ENCODE measurements at places on chromosomes 12 and 14. TPM values are rescaled to one million over a fixed set of nuclear protein-coding genes. Genes with fewer than 3 reads are reported as not detected.
A peak's percentile ranks its signal among the peaks of the same experiment; 100 is the strongest.

DNA sequence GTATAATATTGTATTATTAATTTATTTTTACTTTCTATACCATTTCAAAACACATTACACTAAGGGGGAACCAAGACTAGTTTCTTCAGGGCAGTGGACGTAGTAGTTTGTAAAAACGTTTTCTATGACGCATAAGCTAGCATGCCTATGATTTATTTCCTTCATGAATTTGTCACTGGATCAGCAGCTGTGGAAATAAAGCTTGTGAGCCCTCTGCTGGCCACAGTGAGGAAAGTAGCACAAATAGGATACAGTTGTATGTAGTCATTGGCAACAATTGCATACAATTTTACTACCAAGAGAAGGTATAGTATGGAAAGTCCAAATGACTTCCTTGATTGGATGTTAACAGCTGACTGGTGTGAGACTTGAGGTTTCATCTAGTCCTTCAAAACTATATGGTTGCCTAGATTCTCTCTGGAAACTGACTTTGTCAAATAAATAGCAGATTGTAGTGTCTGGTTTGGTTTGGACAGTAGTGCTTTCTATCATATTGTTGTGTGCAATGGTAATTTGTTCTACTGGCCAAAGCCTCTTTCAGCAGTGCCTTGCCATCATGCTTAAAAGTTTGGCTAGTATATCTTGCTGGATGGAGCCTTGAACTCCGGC is 24.3 kb upstream of the PLEKHD1 start:
- DNase-seq, result no peak

DNA sequence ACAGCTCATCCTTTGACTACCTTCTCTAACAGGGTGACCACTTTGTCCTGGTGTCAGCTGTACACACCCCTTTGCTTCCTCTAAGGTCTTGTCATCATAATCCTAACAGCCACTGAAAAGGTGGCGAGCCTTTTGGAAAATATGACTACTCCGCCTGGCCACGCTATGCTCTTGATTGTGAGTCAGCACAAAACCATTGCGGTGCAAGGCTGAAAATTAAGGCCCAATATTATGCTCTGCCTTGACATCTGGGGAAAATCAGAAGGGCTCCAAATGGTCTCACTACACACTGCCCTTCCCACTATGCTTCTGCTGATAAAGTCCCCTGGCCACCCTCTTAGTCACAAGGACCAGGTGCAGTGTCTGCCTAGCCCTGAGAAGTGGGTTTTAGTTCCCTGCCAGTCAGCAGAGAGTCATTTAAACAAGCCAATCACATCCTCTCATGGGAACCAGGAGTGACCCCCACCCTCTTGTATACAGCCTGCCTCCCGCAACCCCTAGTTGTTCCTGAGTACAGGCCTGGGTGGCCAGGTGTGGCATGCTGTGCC is 34.3 kb downstream of the FGD6 start:
- no peak for DNase-seq

GRCh38 chr12:84627593-84627992 is 285.0 kb downstream of the SLC6A15 start:
- DNase-seq, result no peak

DNA sequence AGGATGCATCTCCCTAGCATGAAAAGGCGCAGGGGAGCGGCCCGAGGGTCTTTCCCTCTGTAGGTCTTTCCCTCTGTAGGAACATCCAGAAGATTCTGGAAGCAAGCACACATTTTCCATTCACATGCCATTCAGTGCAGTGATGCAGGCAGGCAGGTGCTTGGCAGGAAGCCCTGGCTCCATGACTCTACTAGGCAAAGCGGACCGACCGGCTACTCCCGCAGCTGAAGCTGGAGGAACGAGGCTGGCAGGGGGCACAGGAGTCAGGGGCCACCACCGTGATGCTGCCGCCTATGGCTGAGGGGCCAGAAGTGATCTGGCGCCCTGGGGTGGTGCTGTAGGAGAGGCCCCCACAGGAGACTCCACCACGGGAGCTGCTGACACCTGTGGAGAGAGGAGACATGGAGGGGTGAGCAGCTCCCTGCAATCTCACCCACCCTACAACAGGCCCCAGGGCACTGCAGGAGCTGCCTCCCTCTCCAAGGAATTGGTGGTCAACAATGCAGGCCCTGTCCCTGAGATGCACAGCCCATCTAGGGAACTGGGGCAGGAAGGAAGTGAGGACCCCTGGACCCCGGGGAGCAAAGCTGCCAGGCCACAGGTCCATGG is 6.5 kb downstream of the KRT85 start:
- peak; percentile 61 for DNase-seq

GRCh38 chr12:64976131-64976530 is 145.0 kb downstream of the WIF1 start:
- DNase-seq, result no peak

Gene FGF6
- total RNA-seq, result not detected

Gene INHBC
- not detected for total RNA-seq

DNA sequence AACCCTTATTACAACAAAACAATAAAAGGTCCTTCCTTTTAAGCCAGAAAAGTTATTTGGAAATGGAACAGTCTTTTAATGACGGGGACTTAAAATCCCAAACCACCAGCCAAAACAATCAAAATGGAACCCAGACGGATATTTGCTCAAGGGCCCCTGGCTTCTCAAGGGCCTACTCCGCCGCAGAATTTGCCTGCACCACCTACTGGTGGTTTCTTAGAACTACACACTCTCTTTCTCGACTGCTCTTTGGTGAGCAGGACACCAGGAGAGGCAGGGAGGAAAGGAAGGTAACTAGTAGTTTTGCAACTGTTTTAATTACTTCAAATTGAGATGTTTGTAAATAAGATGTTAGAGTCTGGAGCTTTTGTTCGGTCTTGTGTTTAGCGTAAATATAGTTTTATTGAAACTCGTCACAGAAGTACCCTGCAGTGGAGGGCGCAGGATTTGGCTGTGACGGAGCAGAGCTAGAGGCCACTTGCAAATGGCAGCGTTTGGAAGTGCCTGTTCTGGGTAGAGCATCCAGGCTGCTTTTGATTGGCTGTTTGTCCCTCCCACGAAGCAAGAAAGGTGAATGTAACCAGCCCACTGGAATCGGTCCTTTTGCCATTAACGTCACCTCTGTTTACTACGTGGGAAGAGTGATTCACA is 238.5 kb downstream of the CACNA1C start:
- no peak for DNase-seq

DNA sequence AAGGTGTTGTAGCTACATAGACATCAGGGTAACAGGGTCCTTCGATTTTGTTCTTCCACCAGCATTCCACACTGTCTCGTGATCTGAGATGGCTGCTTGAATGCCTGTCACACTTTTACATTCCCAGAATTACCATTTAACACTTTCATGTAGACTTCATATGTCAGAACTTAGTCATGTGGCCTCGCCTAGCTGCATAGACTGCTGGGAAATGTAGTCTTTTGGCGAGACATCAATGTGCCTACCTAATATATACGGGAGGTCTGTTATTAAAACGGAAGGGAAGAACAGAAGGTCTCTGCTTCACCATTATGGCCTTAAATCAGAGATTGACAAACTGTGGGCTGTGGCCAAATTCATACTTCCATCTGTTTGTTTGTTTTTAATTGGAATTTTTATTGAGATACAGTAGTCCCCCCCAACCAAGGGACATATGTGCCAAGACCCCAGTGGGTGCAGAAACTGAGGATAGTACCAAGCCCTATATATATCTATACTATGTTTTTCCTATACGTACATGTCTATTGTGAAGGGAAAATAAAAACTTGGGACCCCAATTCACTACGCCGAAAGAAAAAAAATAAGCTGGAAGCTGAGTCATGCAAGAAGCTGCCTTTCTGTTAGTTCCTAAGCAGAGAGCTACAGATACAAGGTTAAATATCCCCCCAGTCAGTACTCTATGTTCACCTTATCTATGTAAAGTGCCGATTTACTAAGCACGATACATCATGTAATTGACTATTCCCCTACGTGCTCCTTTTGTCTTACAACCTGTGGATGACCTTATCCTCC is 11.3 kb upstream of the HRK start:
- DNase-seq, result no peak

Gene SERPINA9
- not detected for total RNA-seq

GRCh38 chr12:91361864-91362263 is 179.2 kb upstream of the DCN start:
- no peak for DNase-seq

DNA sequence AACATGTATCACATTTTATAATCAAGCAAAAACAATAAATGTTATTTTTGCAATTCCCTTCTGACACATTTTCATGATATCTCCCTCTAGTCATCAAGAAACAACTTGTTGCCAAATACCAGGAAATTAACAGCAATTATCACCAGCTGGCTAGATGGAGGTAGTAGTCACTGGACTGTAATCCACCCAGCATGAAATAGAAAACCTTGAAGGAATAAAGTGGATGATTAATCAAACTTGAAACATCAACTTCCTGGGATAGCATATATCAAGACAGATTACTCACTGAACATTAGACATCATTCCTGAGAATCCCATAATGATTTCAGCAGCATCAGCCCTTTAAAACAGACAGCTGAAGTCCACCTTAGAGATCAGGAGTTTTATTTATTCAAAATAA is 259.0 kb downstream of the CCDC59 start:
- no peak for DNase-seq

GRCh38 chr12:49440035-49440434 is 72.8 kb downstream of the SPATS2 start:
- DNase-seq, result no peak

GRCh38 chr14:75448209-75448608 is 20.4 kb downstream of the JDP2 start:
- DNase-seq, result no peak

DNA sequence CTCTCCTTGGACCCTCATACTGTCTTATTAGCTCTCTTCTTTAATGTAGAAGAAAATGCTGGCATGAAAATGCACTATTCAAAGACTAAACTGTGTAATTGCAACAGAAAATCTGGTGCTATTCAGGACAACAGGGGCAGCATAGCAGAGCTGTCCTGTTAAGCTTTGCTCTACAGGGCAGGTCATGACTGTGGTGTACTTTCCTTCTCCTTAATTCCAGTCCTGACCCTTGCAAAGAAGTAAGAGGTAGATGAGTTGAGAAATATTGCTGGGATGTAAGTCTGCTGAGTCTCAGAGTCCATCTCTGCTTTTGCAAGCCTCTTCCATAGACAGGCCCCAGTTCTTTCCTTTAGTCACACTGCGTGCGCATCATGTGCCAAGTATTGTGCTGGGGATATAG is 52.6 kb upstream of the STK38L start:
- DNase-seq, result no peak

GRCh38 chr12:31006416-31007152 is 67.1 kb upstream of the DDX11 start:
- peak; percentile 70 for DNase-seq
